ENCODE measurements at places on chromosomes 1 and 21.

DNA sequence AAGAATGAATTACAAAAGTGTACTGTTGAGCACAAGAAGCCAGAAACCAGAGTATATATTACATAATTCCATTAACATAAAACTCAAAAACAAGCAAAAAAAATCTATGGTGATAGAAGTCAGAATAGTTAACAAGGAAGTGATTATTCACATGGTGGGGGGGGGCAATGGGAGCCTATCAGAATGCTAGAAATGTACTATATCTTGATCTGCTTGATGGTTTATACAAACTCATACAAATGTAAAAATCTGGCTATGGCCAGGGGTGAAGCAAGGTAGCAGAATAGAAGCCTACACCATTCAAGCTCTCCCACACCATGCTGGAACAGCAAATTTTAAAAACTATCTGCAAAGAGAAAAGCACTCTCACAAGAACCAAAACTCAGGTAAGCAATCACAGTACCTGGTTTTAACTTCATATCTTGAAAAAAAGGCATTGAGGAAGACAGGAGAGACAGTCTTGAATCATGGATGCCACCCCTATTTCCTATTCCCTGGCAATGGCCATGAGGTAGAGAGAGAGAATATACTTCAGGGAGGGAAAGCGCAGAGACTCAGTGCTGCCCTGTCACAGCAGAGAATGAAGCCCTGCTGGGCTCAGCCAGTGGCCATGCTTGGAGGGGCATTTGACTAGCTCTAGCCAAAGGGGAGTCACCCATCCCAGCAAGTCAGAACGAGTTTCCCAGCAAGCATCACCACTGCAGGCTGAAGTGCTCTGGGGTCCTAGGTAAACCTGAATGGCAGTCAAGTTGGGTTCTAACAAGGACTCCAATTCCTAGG lies 73.8 kb downstream of the CDC42BPA start:
- DNase-seq = no peak

DNA sequence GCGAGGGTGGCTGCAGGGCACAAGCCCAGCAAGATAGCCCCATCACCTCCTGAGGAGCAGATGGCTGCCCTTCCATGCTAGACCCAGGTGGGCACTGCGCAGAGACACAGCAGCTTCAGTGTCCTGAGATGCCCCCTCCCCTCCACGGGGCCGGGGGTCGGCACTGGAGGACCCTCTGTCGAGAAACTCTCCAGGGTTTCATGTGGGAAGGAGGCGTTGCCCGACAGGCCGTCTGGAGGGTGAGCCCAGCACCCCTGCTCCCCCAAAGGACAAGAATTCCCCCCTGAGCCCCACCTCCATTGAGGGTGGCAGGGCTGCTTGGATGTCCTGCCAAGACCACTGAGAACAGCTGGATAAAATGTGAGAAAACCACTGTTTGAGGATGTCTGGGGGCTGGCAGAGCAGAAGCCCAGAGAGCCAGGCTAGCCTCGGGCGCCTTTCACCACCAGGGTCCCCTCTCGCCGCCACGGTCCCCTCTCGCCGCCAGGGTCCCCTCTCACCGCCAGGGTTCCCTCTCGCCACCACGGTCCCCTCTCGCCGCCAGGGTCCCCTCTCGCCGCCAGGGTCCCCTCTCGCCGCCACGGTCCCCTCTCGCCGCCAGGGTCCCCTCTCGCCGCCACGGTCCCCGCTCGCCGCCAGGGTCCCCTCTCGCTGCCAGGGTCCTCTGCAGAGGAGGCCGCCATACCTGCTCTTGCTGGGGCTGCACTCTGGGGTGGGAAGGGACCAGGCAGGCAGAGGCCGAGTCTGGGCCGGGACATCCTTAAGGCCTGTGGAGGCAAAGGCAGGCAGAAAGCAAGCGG lies 44.2 kb downstream of the SLC19A1 start:
- no peak for DNase-seq

DNA sequence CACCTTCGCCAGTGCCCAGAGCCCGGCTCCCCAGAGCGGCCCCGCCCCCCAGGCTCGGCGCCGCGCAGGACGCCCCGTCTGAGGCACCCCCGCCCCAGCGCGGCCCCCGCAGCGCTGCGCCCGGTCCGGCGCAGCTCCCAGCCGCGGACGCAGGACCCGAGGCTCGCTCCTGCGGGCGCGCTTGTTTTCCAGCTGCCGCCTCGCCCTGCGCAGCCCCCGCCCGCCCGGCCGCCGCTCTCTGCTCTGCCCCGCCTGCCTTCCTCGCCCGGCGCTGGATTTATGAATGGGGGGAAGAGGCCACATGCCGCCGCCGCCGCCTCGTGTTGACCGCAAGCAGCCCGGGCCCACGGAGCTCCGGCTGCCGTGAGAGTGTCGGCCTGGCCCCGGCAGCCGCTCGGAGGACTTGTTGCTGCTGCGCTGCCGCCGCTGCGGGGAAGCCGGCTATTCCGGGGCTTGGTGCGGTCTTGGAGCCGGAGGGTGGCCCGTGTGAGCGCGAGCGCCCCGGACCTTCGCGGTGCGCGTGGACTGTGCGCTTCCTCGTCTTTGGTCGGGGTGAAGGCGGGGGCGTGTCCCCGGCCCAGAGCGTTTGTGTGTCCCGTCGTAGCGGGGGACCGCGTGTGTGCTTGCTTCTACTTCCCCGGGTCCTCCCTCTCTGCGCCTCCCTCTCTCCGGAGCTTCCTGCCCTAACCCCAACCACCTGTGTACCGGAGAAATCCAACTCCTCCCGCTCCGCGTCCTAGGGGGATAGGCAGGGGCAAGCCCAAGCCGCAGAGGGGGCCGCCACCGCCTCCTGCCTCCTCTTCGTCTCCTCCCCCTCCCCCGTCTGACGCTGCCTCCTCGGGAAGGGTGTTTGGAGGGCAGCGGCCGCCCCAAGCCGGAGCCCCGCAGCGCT lies 736 bp downstream of the KCNC4 start:
- DNase-seq = no peak

- DNase-seq = no peak
Measured at GRCh38 chr21:41827951-41828883, 50.9 kb downstream of the PRDM15 start.

DNA sequence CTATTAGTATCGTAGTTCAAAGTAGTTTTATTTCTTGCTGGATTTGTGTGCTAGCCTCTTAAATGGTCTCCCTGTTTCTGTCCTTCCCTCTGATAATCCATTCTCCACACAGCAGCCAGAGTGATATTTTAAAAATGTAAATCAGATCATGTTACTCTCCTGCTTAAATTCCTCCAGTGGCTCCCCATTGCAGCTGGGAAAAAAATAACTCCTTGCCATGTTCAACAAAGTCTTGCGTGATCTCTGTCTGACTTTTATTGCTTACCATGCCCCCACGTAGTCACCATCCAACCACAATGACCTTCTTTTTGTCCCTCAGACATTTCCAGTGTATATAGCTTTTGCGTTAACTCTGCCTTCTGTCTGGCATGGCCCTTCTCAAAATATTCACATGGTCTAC lies 178.8 kb downstream of the FGGY start:
- no peak for DNase-seq

GRCh38 chr1:156489166-156489934 lies 11.2 kb downstream of the MEF2D start:
- no peak for DNase-seq

- no peak for DNase-seq
Measured at GRCh38 chr1:14835725-14836124, 237.2 kb downstream of the KAZN start.

- DNase-seq = peak; percentile 15
Measured at GRCh38 chr1:229862017-229862774, 204.8 kb upstream of the GALNT2 start.

DNA sequence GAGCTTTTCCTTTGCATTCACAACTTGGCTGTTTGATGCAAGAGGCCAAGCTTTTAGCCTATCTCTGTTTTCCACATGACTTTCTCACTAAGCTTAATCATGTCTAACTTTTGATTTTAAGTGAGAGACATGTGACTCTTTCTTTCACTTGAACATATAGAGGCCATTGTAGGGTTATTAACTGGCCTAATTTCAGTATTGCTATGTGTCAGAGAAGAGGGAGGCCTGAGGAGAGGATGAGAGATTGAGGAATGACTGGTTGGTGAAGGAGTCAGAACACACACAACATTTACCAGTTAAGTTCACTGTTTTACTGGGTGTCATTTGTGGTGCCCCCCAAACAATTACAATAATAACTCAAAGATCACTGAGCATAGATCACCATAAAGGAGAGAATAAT lies 193.5 kb downstream of the CYYR1 start:
- no peak for DNase-seq

- no peak for DNase-seq
Measured at GRCh38 chr1:208081972-208082371, 162.2 kb downstream of the PLXNA2 start.

GRCh38 chr1:208030288-208031091 lies 119.6 kb upstream of the CD34 start:
- no peak for DNase-seq

DNA sequence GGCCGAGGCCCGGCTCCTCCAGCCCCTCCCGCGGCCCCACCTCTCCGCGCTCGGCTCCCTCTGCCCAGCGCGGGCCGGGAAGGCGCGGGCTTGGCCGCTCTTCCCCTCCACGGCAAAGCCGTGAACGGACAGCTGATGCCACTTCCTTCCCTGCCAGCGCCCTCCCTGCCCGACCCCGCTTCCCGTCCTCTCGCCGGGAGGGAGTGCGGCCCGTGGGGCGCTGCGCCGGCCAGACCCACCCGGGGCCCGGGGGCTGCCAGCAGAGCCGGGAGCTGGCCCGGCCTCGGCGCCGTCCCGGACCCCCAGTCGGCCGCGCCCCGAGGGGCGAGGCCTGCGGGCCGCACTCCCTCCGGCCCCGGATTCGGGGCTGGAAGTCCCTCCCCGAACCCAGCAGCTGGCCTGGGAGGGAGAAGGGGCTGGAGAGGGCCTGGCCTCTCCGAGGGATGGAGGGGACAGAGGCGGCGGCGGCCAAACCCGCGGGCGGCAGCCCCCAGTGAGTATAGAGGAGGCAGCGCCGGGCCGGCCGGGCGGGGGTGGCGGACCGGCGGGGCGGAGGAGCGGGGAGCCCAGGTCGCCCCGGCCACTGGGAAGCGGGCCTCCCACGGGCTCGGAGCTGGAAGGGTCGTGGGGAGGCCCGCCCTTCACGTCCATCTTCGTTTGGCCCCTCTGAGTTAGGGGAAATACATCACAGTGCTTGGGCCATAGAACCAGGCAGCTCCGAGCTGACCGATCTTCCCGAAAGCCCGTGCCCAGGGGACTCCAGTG lies at the start of gene KIAA1614:
KIAA1614 (plus strand) TSS at position 97 of the 765 bp plus-strand sequence; CDS start at position 444, 347 bp downstream.
- no peak for DNase-seq

DNA sequence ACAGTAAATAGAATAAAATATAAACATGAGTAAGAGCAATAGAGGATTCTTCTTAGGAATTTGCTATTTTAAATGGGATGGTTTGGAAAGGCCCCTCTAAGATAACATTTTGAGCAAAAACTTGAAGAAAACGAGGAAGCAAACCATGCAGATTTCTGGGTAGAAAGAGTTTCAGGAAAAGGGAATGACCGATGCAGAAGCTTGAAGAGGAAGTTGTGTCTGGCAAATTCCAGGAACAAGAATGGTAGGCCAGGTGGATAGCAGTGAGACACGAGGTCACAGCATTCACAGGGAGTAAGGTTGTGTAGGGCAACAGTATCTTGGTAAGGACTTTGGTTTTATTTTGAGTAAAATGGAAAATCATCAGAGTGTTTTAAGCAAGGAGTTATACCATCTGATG lies 108.9 kb downstream of the PEX14 start:
- no peak for DNase-seq

DNA sequence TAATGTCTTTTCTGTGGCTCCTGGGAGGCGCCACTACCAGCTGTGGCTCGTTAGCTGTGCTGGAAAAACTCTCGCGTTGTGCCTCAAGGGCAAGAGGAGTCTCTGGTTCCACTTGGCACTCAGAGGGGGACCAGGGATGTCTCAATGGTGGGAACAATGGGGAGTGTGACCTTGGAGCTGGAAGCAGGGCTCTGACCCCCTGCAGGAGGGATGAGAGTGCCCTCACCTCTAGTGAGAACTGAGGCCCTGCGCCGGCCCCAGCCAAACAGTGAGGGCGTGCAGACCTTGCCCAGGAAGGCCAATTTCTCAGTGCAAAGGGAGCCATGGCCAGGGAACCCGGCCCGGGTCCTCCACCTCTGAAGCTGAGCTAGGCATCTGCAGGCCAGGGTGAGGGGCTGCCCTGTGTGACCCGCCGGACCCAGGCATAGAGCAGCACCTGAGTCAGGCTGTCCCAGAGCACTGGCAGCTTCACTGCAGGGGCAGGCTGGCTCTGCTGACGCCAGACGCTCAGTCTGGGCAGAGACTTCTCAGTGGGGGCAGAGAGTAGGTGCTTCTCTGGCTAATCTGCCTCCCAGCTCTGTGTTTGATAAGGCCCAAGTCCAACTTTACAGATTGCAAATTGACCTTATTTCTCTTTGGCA lies 1.8 kb downstream of the RD3 start:
- DNase-seq = no peak

GRCh38 chr1:228090613-228091081 lies 8.1 kb downstream of the ARF1 start:
- DNase-seq = no peak

Data from H1 (cell line).